Stimulated activated effector memory CD8-positive, alpha-beta T cell treated with anti-CD3 and anti-CD28 coated beads, Interleukin-12 subunit alpha, Interleukin-12 subunit beta, amount 100 ng/mL, for 72 hours (primary cell): ENCODE measurements at places on chromosomes 4 and X.

- no peak for DNase-seq
Measured at GRCh38 chrX:54452920-54453319, 12.7 kb downstream of the TSR2 start.

GRCh38 chrX:10507181-10507580 is 113.2 kb downstream of the MID1 start:
- DNase-seq, result no peak

GRCh38 chrX:45505214-45505613 is 304.5 kb upstream of the DIPK2B start:
- no peak for DNase-seq

GRCh38 chr4:123064390-123064789 is 142.0 kb upstream of the NUDT6 start:
- no peak for DNase-seq

- no peak for DNase-seq
Measured at GRCh38 chr4:73272816-73273215, 14.2 kb upstream of the ANKRD17 start.

DNA sequence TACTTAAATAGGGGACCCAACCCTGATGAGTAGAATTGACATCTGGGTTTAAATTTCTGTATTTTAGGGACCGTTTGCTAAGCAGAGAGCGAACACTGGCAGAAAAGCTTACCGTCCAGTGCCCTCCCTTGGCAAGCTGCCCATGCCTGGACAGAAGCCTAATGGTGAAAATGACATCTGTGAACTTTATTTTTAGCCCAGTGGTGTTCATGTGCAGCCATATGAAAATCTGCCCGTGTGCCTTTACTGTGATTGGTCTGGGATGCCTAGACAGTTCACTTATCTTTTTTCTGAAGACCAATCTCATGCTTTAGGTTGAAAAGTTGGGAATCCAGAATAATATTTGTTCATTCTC is 1.1 kb downstream of the STBD1 start:
- DNase-seq, result no peak

- DNase-seq, result peak; percentile 81
Measured at GRCh38 chrX:134460005-134460861, at the start of gene HPRT1. TSS of gene HPRT1 (plus strand) at chrX:134460165. CDS start at chrX:134460312, 147 bp downstream.

DNA sequence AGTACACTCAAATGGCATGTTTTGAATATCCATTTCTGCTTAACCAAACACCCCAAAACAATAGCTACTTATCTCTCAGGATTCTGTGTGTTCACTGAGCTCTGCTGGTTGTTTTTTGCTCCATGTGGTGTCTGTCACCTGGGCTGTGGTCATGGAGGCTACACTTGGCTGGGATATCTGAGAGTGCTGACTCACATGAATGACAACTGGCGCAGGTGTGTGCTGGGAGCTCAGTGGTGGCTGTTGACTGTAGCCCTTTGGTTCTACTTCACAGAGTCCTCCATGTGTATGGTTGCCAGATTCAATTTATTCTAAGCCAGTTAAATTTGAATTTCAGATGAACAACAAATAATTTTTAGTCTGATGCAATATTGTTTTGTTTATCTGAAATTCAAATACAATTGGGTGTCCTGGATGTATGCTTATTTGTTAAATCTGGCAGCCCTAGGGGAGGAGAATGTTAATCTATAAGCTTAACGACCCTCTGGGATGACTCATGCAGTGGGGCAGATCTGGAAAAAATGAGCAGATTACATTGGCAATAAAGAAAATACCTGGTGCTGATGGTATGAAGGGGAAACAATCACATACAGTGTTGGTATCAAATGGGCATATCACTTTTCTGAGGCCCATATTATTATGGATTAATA is 28.2 kb upstream of the TCEAL4 start:
- DNase-seq, result no peak

GRCh38 chr4:77104791-77105540 is 29.2 kb upstream of the CCNI start:
- no peak for DNase-seq

DNA sequence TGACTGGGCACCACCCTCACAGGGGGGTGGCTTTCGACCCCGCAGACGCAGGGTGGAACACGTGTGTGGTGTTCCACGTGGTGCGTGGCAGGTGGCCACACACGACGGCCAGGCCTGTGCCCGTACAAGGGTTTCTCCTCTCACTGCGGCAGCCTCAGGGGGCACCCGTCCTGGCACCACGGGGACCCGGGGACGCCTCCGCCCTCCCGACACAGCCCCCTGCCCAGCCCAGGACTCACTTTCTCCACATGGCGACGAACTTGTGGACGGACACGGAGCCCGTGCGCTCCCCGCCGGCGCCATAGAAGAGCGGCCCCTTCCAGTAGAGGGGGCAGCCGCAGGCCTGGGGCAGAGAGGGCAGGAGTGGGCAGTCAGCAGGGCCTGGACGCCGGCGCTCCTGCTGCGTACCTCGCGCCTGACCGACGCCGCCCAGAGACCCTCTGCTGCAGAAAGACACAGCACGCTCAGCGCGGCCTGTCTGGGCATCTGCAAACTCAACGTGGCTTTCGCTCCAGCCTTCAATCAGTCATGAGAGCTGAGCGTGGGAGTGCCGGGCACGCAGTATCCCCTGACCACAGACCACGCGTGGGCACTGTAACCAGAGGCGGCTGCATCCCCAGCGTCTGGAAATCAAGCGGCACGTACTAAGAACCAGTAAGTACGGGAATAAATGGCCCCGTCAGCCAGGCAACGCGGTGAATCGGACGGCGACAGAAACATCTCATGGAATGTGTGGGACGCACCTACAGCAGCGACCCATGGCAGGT is 28.9 kb upstream of the GTPBP6 start:
- DNase-seq, result no peak

- DNase-seq, result no peak
Measured at GRCh38 chrX:110012818-110013485, 10.0 kb downstream of the TMEM164 start.

DNA sequence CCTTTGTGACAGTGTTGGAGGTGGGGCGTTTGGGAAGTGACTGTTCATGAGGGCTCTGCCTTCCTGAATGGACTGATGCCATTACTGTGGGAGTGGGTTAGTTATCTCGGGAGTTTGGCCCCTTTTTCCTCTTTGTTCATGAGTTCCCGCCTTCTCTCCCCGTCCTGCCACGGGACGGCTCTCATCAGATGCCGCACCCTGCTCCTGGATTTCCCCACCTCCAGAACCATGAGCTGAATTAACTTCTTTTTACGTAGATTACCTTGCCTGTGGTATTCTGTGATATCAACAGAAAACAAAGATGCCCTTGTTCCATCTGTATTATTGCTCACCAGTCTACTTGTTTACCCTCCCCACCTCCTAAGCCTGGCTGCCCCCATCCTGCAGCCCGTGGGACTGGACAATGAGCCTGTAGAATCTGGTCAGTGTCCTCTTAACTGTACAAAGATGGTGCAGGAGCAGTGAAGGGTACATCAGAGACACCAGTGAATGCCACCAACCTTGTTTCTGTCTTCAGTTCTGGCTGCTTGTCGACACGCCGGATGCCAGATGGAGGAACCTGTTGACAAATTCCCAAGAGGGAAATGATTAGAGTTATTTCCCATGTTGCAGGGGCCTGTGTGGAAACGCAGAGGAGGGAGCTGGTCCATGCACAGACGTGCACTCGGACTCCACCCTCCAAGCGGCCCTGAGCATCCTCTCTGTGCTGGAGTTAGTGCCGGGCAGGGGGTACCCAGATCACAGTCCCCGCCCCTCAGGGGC is 104.7 kb downstream of the ABLIM2 start:
- DNase-seq, result no peak

DNA sequence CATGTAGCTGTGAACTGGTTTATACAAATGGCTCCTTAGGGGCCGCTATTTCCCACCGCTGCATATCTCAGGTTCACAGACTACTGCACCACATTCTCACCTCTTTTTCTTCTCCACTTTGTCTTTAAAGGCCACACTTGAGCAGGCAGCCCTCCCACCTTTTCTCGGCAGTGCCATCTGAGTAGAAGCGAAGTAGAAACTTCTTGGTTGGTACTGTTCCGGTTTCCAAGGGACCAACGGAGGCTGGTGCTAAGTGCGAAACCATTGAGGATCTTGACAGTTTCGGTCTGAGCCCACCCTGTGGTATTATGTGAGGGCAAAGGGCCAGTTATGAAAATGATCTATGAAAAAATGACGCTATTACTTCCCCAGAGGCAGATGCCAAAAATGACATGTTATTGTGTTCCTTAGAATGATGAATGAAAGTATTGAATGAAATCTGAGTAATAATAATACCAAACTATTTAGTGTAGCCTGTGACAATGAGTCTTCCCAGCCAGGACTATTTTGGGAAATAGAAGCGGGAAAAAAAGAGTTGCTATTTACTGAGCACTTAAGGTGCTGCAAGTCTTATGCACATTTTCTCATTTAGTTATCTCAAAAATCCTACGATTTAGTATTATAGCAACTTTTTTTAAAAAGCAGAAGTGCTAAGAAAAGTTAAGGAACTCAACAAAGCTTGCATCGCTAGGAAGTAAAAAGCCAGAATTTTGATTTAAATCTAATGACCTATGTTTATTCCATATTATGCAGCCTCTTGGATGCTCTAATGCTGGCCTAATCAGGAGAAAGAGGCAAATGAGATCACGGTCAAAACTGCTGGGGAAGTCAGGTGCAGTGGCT is 29.6 kb upstream of the CHRNA9 start:
- DNase-seq, result peak; percentile 79

GRCh38 chr4:67558493-67558892 is at the start of gene STAP1:
TSS of gene STAP1 (plus strand) at chr4:67558727. CDS start at chr4:67558810, 83 bp downstream.
- no peak for DNase-seq

GRCh38 chr4:69818060-69818639 is 41.8 kb downstream of the SULT1E1 start:
- DNase-seq, result no peak

DNA sequence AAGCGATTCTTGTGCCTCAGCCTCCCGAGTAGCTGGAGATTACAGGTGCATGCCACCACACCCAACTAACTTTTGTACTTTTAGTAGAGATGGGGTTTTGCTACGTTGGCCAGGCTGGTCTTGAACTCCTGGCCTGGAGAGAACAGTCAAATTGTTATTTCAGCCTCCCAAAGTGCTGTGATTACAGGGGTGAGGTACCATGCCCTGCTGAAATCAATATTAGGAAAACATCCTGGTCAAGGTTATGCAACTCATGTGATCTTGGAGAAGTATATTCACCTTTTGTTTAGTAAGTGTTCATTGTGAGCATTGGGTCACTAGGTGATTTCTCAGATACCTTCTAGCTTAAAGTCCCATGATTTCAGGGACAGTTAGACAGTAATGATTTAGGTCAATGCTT is 167.8 kb downstream of the AASDH start:
- no peak for DNase-seq

- DNase-seq, result peak; percentile 77
Measured at GRCh38 chrX:40174001-40174853, 76.5 kb upstream of the BCOR start.

GRCh38 chr4:25209702-25210101 is 24.1 kb upstream of the PI4K2B start:
- DNase-seq, result no peak

- DNase-seq, result no peak
Measured at GRCh38 chrX:78658845-78659744, at the start of gene RTL3. TSS of gene RTL3 (minus strand) at chrX:78659328. CDS start at chrX:78658420, 908 bp downstream.
